PC-9 (cell line): ENCODE measurements at places on chromosomes 4 and X. TPM values are rescaled to one million over a fixed set of nuclear protein-coding genes. Genes with fewer than 3 reads are reported as not detected.

DNA sequence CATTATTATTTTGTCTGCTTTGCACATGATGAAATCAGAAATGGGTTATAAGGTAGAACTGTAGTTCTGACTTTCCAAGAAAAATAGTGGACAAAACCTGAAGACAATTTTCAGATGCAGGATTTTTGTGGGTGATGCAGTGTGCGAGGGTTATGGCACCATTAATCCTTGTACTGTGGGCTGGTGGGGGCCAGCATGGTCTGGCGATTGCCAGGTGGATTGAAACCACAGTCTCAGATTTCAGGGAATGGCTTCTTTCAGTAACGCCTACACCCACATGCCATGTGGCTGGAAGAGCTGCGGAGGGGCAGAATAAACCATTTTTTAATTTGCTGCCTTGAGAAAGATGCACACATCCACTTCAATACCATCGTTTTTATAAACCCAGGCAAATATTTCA lies 150.5 kb downstream of the ARSF start:
- no peaks in the 10 kb centered on the region for H3K4me1 ChIP-seq
- H3K4me3 ChIP-seq: no peak overlapping the region
- no peaks in the 10 kb centered on the region for H3K27me3 ChIP-seq
- no peaks in the 10 kb centered on the region for H3K36me3 ChIP-seq

GRCh38 chrX:819684-820083 lies 189.1 kb downstream of the SHOX start:
- peaks cover 14% of the 10 kb centered on the region for H3K27me3 ChIP-seq
- no peak overlapping the region for H3K4me3 ChIP-seq
- H3K27ac ChIP-seq: no peak overlapping the region
- no peaks in the 10 kb centered on the region for H3K36me3 ChIP-seq
- no peak for DNase-seq

DNA sequence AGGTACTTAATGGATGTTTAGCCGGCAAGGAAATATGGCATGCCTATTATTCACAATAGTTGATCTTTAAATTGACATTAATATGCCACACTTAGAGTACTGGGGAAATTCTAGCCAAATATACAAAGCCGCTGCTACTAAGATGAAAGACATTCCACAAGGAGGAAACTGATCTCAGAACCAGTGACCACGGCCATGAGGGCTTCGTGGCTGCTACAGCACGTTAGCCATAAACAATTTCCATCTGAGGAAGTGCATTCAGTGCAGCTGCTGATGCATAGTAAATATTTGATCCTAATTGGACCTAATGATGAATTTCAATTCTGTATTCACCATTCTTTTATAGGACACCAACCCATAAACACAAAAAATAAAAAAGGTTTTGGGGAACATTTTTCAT lies 59.1 kb downstream of the SORBS2 start:
- DNase-seq: no peak
- no peaks in the 10 kb centered on the region for H3K36me3 ChIP-seq
- H3K27ac ChIP-seq: no peak overlapping the region
- H3K27me3 ChIP-seq: no peaks in the 10 kb centered on the region
- H3K4me3 ChIP-seq: no peak overlapping the region

- H3K4me1 ChIP-seq: peaks cover 22% of the 10 kb centered on the region
- peak overlapping the region; percentile 80 for H3K27ac ChIP-seq
- H3K4me3 ChIP-seq: peak overlapping the region; percentile 84
Measured at GRCh38 chr4:145937971-145938611, 532 bp downstream of the ZNF827 start.

- no peaks in the 10 kb centered on the region for H3K4me1 ChIP-seq
- H3K4me3 ChIP-seq: no peak overlapping the region
- H3K27me3 ChIP-seq: no peaks in the 10 kb centered on the region
- DNase-seq: no peak
- H3K36me3 ChIP-seq: no peaks in the 10 kb centered on the region
Measured at GRCh38 chr4:136863756-136864155, 668.5 kb downstream of the PCDH18 start.

The ARMCX4 gene
- 4.8 and 6.5 TPM in 2 replicates for total RNA-seq

The SEC31A gene
- 69.0 and 95.5 TPM in 2 replicates for total RNA-seq
